ENCODE measurements at places on chromosomes 16 and 17.

GRCh38 chr16:24490866-24491265 lies 48.5 kb upstream of the RBBP6 start:
- DNase-seq: no peak

DNA sequence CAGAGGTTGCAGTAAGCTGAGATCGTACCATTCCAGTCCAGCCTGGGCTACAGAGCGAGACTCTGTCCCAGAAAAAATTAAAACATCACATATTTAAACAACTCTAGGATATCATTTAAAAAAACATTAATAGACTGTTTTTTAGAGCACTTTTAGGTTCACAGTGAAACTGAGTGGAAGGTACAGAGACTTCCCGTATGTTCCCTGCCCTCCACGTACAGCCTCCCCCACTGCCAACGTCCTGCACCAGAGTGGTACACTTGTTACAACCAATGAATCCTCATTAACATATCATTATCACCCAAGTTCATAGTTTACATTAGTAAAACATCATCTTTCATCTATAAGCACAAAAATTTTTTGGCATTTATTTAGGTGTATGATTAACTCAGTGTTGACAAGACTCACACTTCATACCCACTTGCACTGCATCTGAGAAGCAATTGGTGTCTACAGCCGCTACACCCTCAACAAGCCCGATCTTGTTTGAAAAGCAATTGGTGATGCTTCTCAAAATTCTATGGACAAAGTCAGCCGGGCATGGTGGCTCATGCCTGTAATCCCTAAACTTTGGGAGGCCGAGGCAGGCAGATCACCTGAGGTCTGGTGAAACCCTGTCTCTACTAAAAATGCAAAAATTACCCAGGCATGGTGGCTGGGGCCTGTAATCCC lies 39.9 kb upstream of the STH start:
- DNase-seq: no peak

- no peak for DNase-seq
Measured at GRCh38 chr16:50282010-50282538, 15.7 kb downstream of the ADCY7 start.

- no peak for DNase-seq
Measured at GRCh38 chr17:63542218-63542545, 8.1 kb upstream of the DCAF7 start.

DNA sequence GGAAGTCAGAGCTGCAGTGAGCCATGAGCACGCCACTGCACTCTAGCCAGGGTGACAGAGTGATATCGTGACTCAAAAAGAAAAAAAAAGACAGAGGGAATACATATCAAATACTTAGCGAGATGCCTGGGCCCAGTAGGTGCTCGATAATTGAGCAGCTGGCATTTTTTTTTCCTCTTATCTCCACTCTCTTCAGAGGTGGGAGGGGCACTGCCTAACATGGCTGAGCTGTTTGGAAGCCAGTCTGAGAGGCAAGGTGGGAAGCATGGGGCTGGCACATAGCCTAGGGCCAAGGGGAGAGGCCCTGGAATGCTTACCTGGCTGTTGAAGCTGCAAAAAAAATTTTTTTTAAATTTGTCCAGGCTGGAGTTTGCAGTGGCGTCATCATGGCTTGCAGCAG lies 38.4 kb downstream of the HIC1 start:
- DNase-seq: no peak

DNA sequence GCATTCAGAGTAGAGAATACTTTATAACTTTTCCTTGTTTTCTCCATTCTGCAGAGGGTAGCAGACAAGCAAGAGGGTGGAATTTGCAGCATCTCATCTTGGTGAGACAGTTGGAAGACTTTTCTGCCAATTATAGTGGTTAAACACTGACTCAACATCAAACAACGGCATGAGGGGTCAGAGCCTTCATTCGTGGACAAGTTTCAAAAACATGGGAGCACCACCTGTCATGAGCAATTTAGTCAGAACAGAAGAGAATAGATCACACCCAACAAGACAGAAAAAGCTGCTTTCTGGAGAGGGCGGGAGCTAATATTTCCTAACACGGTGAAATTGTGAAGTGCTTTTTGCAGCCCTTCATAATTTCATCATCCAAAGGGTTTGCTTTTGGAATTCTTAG lies 17.9 kb upstream of the ZNF652 start:
- DNase-seq: no peak

Data from cerebellar nuclear complex (tissue), 1 donor.